ENCODE measurements at places on chromosomes 12 and 14.

GRCh38 chr12:56634242-56634836 lies 4.2 kb upstream of the BAZ2A start:
- peak; percentile 83 for DNase-seq

DNA sequence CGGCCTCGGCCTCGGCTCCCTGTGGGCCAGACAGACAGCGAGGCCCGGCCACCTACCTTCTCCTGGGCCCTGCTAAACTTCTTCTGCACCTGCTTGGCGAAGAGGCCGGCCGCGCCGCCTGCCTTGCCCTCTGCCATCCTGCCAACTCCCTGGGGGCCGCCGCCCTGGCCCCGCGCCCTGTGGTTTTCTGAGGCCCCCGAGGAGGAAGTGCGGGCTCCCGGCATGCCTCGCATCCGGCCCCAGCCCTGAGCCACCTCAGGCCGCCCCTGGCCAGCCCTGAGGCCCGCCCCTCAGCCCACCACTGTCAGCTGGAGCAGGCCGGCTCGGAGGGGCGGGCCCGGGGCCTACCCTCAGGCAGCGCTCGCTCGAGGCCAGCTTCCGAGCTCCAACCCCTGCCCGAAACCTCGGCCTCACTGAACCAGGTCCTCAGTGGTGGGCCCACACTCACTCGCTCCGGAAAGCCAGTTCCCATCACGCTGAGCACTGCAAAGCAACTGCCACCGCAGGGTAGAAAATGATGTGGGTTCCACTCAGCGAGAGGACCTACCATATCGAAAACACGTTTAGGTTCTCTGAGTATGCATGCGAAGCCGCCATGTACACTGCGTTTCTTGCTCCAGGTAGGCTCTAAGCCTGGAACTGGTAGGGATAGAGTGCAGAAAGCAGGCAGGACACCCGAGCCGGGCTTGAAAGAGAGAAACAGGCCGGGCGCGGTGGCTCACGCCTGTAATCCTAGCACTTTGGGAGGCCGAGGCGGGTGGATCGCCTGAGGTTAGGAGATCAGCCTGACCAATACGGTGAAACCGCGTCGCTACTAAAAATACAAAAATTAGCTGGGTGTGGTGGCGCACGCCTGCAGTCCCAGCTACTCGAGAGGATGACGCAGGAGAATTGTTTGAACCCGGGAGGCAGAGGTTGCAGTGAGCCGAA lies at the start of gene BIN2:
TSS of gene BIN2 (minus strand) at position 209 of the 930 bp plus-strand sequence. CDS start at position 137, 72 bp downstream.
- DNase-seq = no peak

DNA sequence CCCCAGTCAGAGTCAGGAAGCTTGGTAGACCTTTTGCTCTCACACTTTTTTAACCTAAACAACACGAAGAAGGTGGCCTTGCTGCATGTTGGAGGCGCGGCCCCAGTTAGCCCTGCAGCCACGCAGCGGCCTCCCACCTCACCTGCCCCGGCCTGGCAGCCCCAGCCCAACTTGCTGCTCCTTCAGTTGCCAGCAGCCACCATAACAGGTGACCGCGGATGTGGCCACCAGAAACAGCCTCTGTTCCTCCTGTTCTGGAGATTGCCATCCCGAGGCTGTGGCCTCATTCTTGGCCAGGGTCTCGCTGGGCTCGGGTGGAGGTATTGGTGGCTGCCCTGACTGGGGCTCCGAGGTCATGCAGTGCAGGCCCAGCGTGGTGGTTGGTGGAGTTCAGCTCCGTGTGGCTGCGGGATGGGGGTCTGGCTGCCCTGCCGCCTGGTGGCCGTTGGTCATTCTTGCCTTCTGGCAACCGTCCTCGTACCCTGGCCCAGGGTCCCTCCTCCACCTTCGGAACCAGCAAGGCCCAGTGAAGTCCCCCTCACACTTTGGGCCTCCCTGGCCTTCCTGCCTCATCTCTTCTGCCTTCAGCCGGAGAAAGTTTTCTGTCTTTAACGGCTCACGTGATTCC lies 20.7 kb upstream of the TEX22 start:
- peak; percentile 71 for DNase-seq

GRCh38 chr12:124551268-124552144 lies 15.9 kb downstream of the NCOR2 start:
- peak; percentile 76 for DNase-seq

DNA sequence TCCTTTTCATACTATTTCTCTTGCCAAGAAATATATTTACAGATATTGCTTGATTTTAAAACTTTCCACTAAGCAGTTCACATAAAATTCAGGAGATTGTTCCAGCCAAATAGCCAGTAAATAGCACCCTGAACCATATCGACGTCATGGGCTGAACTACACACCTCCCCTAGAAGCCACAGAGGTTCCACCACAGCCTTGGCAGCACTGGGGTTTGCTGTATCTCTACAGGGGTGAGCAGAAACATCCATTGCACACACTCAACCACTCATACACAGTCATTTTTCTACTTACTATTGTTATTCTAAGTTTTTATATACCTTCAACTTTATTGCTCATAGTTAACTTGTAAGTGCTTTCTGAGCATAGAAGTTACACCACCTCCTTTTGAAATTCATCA lies 8.1 kb upstream of the EIF2S3B start:
- DNase-seq = no peak

DNA sequence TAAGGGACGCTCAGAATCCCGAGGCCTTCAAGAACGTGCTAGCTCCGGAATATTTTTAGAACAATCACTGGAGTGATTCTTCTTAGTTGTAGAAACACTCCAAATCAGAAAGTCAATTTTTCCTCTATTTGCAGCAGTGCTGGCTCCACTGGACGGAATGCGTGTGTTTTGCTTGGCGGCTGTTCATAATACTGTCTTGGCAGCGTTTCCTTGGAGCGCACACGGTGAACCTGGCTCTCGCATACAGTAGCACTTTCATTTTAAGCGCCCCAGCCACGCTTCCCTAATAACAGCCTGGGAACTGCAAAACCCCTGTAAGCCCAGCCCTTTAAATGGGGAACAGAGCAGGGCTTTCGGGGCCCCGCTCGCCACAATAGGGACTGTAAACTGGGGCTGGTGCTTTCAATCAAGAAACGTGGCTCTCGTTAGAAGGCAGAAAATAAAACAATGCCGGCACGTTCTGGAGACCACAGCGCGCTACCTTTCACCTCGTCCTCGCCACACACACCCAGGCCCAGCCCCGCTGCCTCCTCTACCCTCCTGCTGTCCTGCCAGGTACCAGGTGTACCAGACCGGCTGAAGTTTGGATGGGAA lies 79.9 kb downstream of the BCL11B start:
- DNase-seq = no peak

GRCh38 chr14:55706365-55706684 lies 126.3 kb downstream of the KTN1 start:
- no peak for DNase-seq

DNA sequence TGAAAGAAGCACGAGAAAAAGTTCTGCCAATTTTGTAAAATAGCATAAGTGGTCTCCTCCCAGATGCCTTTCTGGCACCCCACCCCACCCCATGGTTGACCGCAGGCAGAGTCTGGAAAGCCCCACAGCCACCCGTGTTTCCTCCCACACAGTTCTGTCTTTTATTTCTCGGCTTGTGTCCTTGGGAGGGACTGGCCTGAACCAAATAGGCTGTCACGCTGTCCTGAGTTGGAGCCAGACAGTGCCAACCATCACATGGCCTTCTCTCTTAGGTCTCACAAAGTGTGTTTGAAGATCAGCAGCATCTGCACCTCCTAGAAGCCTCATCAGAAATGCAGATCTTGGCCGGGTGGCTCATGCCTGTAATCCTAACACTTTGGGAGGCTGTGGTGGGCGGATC lies 10.2 kb upstream of the LTA4H start:
- no peak for DNase-seq

DNA sequence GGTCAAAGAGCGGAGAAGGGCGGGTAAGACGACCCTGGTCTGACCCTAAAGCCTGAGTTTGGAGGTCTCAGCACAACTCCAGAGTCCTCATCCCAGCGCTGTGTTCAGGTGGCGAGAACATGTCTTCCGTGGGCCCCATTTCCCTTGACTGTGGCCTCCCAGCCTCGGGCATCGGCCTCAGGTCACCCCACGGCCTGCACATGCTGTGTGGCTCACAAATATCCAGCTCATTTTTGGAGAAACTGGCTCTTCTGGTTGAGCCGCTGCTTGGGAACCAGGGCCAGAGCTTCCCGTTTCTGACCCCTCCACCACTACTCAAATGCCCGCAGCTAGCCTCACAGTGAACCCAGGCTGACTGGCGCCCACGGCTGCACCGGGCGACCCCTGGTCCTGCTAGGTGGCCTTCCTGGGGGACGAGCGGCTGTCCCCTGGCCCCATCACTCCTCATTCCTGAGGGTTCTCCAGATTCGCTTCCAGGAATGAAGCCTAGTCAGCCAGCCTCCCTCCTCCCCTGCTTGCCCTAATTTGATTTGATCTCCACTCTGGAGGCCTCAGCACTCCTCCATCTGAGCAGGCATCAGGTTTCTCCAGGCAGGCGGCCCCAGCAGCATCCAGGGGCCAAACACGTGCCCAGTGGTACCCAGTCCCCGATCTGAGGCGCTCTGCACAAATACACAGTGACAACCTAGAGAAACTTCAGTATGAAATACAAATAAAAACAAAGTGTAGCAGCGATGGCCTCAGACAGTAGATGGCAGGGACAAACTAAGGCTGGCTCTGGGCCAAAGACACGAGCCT lies 4.7 kb downstream of the P2RX2 start:
- no peak for DNase-seq
